ENCODE measurements at places on chromosomes 3 and 15.

GRCh38 chr3:56857178-56857577 is 55.4 kb upstream of the ARHGEF3 start:
- no peak for DNase-seq

DNA sequence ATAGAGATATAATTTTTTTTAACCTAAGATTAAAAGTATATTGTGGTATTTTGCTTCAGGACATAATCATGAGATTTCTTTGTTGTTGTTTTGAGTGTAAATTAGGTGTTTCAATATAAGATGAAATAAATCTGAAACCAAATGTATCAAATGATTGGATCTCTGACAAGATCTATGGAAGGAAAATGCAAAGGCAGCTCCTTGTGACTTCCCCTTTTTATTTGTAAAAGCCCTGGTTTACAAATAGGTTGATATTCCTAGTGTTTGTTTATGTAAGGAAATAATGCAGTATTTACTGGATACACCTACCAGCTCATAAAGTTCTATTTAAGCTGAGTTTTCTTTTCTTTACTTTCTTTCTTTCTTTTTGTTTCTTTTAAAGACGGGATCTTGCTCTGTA is 35.9 kb downstream of the STT3B start:
- DNase-seq = no peak

DNA sequence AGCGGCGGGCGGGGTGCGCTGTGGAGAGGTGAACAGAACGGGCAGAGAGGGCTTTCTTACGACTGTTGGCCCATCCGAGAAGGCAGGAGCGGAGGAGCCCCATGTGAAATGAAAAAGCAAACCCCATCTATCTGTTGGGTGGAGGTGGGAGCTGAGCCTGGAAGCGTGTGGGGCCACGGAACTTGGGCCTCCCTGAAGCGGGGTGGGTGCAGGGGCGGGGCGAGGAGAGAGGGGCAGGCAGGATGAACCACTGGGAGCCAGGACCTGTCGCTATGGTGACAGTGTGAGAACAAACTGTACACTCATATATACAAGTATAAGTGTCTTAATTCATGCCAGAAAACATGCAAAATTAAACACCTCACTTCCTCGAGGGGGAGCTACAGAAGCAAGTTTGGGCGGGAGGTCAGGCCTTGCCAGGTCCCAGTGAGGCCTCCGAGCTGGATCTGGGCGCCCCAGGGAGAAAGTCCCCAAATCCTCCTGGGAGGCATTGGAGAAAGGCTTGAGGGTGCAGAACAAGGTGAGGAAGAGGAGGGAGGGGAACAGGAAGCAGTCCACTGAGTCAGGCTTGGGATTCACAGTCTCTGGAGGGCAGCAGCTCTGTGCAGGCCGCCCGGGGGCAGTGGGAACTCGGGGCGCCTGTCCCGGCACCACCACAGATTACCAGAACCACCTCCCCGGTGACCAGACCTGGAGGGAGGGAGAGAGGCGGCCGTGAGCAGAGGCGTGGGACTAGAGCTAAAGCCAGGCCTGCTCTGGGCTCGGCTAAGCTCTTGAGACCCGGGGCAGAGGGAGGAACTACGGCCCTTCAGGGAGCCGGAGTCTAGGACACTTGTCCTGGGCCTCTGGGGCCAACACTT is 34.8 kb downstream of the RBPMS2 start:
- DNase-seq = no peak

- no peak for DNase-seq
Measured at GRCh38 chr15:69415381-69415780, 1.2 kb downstream of the KIF23 start.

DNA sequence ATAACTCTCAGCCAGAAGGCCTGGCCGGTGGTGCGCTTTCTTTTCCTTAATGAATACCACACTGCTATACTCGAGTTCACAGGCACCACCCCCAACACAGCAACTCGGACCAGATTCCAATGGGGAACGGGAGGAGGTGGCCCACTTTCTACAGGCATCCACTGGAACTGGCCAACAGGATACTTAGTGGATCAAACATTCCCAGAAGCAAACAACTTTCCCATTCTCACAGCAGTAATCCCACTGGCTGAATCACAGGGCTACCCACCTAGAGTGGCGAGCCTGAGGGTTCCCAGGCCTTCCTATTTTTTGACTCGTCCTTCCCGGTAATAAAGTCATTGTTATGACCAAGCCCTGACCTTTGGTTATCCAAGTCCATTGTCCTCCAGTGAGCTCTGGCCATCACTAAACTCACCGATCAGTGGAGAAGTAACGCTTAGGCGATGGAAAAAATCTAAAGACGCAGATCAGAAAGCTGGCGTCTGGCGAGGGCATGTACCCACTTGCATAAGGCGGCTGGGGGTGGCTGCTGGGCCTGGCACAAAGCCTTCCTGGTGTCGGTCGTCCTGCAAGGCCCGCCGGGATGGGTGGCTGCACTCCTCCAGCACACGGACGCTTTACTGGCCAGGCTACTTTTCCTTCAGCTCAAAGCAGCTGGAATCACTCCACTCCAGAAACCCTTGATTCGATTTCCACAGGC is 1.2 kb downstream of the EOGT start:
- no peak for DNase-seq

- DNase-seq = no peak
Measured at GRCh38 chr15:73156431-73157191, 104.3 kb downstream of the NEO1 start.

- no peak for DNase-seq
Measured at GRCh38 chr15:28456476-28457395, 76.0 kb downstream of the GOLGA8G start.

- DNase-seq = no peak
Measured at GRCh38 chr15:63107895-63108546, 13.6 kb upstream of the LACTB start.

DNA sequence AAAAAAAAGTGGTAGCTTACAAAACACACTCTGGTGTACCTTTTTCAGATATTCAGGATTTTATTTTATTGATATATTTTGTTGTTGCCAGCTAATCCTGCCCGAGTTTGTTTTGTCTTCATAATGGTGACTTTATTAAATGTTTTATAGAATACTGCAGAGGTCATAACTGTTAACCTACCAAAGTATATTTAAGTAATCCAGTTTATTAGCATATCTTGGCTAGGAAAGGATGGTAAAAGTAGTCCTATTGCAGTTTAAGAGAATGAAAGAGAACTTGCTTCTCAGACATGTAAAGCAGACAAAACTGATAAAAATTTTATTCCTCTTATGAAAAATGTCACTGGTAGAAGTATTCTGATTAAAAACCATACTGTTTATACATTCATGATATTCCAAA is 59.2 kb upstream of the IGSF10 start:
- DNase-seq = no peak

GRCh38 chr3:64827431-64827830 is 139.6 kb upstream of the ADAMTS9 start:
- no peak for DNase-seq

GRCh38 chr15:40055576-40056293 is 16.8 kb upstream of the SRP14 start:
- no peak for DNase-seq

GRCh38 chr3:159654183-159655134 is 334.2 kb upstream of the IL12A start:
- no peak for DNase-seq

GRCh38 chr3:149174901-149175300 is 45.5 kb downstream of the HPS3 start:
- DNase-seq = no peak

All from stimulated activated CD4-positive, alpha-beta T cell treated with anti-CD3 and anti-CD28 coated beads, Interleukin-1b, Interleukin-23, amount 100 ng/mL, for 1 hour (primary cell).